ENCODE measurements at places on chromosomes 12 and 14.
A peak's percentile ranks its signal among the peaks of the same experiment; 100 is the strongest.

DNA sequence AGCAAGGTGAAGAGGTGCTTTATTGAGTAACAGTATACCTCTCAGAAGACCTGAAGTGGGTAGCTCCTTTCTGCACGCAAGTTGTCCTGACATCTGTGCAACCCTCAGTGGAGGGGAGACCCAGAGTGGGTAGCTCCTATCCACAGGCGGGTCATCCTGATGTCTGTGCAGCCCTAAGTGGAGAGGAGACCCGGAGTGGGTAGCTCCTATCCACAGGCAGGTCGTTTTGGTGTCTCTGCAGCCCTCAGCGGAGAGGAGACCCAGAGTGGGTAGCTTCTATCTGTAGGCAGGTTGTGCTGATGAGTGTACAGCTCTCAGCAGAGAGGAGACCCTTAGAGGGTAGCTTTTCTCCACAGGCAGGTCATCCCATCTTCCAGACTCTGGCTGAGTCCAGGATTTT lies 45.1 kb upstream of the PRPF39 start:
- DNase-seq: no peak

GRCh38 chr14:104789752-104790743 lies 5.5 kb downstream of the AKT1 start:
- DNase-seq: no peak

GRCh38 chr14:100692256-100692655 lies 34.4 kb upstream of the DLK1 start:
- no peak for DNase-seq

- peak; percentile 79 for DNase-seq
Measured at GRCh38 chr12:57865084-57865751, 18.7 kb upstream of the CTDSP2 start.

- no peak for DNase-seq
Measured at GRCh38 chr12:84696908-84697540, 215.6 kb downstream of the SLC6A15 start.

- DNase-seq: no peak
Measured at GRCh38 chr14:22079766-22080165, 406.1 kb upstream of the OR4E1 start.

DNA sequence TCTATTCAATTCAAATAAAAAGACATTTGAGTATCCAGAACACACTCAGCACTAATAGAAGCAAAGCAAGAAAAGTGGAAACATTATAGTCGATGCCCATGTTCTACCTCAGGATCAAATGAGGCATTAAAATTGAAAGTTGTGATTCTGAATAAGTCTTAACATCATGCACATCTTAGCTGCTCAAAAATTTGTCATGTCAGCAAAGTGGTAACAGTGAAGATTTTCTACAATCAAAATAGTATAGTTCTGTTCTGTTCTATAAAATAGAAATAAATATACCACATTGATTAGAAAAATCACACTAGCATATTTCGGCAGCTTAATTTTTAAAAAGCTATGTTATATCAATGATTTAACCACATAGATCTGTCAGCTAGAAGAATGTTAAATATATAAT lies 74.7 kb downstream of the ERGIC2 start:
- no peak for DNase-seq

- no peak for DNase-seq
Measured at GRCh38 chr12:90166012-90166411, 457.4 kb upstream of the ATP2B1 start.

DNA sequence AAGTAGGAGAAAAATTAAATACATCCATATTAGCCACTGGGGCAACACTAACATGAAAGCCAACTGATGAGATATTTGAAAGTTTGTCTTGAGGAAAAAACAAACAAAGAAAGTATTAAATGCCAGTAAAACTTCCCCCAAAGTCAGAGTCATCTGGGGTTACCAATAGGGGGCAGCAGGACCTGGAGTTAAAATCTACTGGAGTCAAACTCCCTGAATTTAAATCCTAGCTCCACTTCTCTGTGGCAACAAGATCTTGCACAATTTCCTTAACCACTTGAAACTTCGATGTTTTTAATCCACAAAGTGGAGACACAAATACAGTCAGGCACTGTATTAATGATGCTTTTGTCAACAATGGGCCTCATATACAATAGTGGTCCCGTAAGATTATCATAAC lies 14.4 kb downstream of the PLEKHG7 start:
- peak; percentile 76 for DNase-seq

DNA sequence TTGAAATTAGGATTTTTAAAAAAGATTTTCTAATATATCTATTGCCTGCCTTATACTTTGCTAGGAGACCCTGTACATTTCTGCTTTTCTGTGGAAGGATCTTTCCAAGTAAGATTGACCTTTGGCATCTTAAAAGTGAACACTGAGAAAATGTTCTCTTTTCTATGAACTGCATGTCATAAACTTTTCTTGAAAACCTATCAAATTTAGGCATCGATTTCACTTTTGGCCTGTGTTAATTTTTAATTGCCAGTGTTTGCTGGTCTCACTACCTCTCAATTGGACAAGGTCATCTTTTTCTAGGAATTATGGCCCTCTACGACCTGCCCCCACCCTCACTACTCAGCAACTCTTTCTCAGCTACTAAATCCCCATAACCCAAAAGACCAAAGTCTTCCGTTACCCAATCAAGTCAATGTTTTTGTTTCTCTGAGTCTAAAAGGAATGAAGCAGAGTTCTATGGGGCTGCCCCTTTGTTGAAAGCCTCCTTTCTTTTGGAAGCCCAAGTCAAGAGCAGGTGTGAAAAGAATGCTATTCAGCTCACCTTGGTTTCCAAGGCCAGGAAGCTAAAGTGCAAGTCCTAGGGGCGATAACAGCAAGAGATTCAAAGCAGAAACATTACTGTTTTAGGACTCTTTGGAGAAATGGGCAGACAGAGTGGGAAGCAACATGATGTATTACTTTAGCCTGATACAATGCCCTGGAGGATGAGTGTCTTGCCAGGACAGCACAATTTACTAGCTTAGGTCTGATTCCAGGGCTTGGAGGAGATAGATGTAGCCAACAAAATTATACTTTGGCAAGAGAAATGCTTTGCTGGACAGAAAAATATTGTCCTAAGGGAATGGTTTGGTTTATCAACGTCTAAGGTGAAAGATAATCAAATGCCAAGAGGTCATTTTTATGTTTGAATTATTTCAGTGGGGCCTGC lies 55.0 kb downstream of the IGF1 start:
- no peak for DNase-seq

- no peak for DNase-seq
Measured at GRCh38 chr14:52043690-52044089, 25.2 kb downstream of the NID2 start.

All from fibroblast of mammary gland (primary cell).